ENCODE measurements at places on chromosomes 2 and 18.
A peak's percentile ranks its signal among the peaks of the same experiment; 100 is the strongest.

DNA sequence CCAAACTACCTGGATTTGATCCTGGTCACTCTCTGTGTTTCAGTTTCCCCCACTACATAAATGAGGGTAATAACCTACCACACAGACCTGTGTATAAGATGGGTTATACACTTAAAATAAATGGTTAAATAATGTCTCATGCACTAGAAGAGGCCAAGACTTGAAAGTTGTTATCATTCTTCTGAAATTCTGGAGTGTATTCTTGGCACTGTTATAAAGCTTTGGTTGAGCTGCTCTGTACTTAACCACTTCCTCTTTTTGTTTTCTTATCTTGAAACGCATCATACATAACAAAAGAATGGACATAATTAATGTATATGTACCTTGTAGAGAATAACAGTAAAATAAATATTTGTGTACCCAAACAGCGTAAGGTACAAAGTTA is 281.0 kb downstream of the AFF3 start:
- DNase-seq = no peak

GRCh38 chr2:53353135-53354114 is 414.2 kb upstream of the CHAC2 start:
- peak; percentile 2 for DNase-seq

GRCh38 chr2:149235816-149236375 is 94.5 kb upstream of the LYPD6 start:
- DNase-seq = no peak

GRCh38 chr18:51195086-51195450 is 2.4 kb downstream of the MEX3C start:
- DNase-seq = no peak

GRCh38 chr18:36337679-36338402 is 40.3 kb downstream of the FHOD3 start:
- no peak for DNase-seq

GRCh38 chr2:139020287-139020686 is 240.1 kb upstream of the NXPH2 start:
- DNase-seq = no peak

- no peak for DNase-seq
Observed at GRCh38 chr2:168003876-168004275, 243.5 kb downstream of the STK39 start.

GRCh38 chr2:201839727-201840126 is 33.4 kb downstream of the CDK15 start:
- no peak for DNase-seq

GRCh38 chr18:39347701-39348100 is 1782.1 kb upstream of the CELF4 start:
- DNase-seq = no peak

Data from lung (tissue), 17 donors.